HL-60 (cell line): ENCODE measurements at places on chromosomes 2 and 18.

DNA sequence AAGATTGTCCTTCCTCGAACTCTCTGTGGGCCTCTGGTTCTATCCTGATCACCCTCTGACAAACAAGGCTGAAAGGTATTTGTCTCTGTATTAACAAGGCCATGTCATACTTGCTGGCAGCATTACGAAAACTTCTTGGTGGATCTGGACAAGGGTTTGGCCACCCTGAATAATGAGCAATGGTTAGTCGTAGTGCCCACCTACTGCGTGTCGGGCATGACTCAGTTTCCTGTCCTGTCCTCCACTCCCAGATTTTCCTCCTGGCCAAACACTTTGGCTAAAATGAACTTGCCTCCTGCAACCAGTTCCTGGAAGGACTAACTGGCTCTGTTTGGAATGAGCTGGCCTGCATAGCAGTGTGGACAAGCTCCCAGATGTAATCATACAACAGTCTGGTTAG, 198.5 kb upstream of the SMIM21 start:
- no peak for DNase-seq

- no peak for DNase-seq
Observed at GRCh38 chr2:53475766-53476165, 291.8 kb upstream of the CHAC2 start.

- DNase-seq: no peak
Observed at GRCh38 chr2:44880125-44880483, 61.4 kb upstream of the SIX3 start.

GRCh38 chr2:18282026-18282425, 278.4 kb downstream of the RDH14 start:
- DNase-seq: no peak

GRCh38 chr2:174599310-174599921, 1.8 kb upstream of the WIPF1 start:
- no peak for DNase-seq

GRCh38 chr18:51666763-51667191, 469.3 kb upstream of the MEX3C start:
- DNase-seq: no peak

GRCh38 chr2:240129731-240130392, 6.2 kb downstream of the COPS9 start:
- no peak for DNase-seq

GRCh38 chr2:201579536-201579935, 63.8 kb downstream of the TMEM237 start:
- DNase-seq: no peak

DNA sequence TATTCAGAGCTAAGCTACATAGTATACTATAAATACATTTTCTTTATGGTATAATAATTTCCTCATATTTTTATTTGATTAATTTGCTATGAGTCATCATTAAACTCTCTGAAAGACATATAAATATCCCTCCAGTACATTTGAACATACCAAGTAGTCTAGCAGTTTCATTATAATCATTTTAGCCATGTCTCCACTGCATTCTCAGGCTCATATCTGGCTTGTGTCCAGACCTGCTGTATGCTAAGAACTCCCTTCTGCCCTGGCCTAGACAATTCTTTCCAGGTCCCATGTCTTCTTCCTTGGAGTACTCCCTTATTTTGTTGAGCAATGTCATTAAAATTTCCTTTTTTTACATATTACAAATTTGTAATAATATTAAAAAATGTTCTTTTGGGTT, 16.6 kb upstream of the DYNC1I2 start:
- no peak for DNase-seq

GRCh38 chr2:179543361-179543901, 278.8 kb upstream of the SESTD1 start:
- DNase-seq: no peak

DNA sequence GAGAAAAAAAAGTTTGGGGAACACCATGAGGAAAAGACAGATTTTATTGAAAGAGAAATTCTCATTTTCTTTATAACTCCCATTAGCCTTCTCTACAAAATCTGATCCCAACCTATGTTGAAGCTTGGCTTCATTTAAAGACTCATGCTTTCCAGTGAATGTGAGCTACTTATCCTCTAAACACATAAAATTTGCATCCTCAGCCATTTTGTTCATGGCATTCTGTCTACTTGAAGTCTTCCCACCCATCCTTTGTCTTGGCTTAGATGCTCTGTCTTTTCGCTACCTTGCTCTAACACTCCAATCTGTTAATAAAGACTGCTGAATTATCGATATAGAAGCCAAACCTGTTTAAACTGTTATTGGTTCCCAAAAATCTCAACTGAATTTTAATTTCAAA, 39.3 kb downstream of the GDF7 start:
- DNase-seq: no peak

DNA sequence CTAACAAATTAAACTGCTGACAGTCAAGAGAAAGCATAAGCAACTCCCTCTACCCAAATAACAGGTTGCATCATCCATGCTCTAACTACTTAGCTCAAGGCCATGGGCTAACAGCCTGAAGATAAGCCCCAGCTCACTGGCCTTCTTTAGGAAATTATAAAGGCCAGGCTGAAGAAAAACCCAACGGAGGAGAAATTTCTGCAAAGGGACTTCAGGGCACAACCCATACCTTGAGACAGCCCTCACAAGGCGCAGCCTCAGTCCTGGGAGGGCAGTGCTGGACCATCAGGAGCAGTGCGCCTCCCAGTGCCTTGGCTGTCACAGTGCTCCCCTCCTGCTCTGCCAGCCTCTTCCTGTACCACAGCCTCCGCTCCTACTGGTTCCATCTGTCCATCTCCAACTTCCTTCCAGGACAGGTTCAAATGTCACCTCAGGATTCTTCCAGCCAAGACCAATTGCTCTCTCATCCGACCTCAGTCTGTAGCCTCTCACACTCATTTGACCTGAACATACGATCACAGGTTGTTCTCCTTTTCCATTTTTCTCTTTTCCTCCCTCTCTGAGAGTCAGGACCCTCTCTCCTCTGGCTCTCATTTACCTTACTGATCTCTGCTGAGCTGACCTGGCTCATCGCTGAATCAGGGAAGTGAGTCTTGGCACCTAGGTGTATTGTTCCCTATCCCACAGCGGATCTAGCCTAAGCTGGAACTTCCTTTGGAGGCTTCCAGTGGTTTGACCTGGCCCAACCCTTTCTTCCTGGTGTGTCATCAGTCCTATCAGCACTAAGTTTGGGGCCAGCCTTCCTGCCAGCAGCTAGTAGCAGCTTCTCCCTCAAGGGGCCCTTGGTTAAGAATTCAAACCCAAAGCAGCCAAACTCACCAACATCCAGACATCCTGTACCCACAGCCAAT, 1.9 kb downstream of the MCFD2 start:
- DNase-seq: peak; percentile 56

GRCh38 chr2:85383850-85384249, 26.3 kb downstream of the CAPG start:
- DNase-seq: no peak

DNA sequence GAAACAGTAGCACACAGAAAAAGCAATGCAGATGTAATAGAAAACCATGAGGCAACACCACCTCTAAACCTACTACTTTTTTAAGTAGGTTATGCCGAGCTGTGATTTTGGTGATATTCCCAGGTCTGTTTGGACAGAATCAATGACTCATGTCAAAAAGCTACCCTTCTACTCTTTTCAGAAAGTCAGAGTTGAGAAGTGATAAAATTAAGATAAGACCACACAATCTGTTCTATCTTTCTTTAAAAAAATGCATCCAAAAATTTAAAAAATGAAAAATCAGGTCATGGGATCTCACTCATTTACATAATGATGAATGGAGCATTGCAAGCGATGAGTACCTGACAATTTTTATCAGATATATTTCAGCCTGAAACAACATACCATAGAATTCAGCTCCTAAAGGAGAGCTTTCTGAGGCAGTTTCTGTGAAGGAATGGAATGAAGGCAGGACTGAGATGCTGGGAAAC, 826.3 kb downstream of the BCL11A start:
- no peak for DNase-seq

- DNase-seq: peak; percentile 23
Observed at GRCh38 chr18:49178736-49179135, 228.0 kb upstream of the SMAD7 start.

GRCh38 chr2:161371869-161372268, 44.2 kb upstream of the TBR1 start:
- no peak for DNase-seq

- DNase-seq: no peak
Observed at GRCh38 chr2:42843611-42844010, 51.2 kb upstream of the HAAO start.

- no peak for DNase-seq
Observed at GRCh38 chr2:134193006-134193405, 60.9 kb upstream of the MGAT5 start.
